NCI-H1092 treated with DMSO at 0.1 percent for 48 hours (cell line): ENCODE measurements at places on chromosomes 5 and 9.

GRCh38 chr9:87513161-87513560 is 15.5 kb downstream of the DAPK1 start:
- no peak for DNase-seq

DNA sequence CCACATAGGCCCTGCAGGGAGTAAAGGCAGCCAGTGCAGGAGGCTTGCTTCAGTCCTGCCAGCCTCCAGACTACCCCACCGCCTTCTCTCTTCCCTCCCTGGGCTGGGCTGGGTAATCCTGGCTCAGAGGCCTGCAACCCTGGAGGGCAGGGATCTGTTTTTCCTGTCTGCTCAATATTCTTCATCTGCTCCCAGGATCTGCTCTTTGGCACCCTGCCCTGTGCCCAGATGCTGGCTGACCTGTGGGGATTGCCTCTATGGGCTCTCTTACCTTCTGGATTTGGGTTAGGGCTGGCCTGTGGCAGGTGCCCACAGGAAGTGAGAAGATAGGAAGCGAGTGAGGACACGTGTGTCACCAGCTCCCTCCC is 7.3 kb upstream of the ANGPTL2 start:
- no peak for DNase-seq

DNA sequence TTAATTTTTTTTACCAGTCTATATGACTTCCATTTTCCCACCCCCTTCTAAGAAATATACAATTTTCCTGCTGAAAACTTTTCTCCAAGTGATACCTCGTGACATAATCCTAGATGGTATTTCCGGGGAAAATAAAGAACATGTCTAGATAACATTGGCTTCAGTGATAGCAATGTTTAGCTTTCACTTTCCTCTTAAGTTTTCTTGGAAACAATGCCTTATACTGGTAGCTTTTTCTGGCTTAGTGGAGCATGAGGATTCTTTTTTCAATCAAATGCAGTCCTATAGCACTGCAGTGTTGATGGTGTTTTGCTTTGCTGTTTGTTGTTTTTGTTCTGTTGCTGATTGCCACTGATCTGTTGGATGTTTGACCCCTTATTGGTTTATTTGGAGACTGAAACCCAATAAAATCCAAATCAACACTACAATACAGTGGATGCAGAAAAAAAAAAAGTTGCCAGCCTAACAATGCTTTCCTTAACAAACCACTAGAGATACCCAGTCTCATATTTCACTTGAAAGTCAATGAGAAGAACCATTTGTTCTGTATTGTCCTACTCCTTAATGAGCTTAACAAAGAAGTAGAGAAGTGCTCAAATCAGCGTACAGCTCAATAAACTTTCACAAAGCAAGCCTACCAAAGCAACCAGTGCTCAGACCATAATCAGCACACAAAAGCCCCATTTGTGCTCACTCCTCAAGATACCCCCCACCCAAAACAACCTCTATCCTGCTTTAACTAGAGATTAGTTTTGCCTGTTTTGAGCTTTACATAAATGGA is 74.2 kb upstream of the GRAMD2B start:
- no peak for DNase-seq

DNA sequence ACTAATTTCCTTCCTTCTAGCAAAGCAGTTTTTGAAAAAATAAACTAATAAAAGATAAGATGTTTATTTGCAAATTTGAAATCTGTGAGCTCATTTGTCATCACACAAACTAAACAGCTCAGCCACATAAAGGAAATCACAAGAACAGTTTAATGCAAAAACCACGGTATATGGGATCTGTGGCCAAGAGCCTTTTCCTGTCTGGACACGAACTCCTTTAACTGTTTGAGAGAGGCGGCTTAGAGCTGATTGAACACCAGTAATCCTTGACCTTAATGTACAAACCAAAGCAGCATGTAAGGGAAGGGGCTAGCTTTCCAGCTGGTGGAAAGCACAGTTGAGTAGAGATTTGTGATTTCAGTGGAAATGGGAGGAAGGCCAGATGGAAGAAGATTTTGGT is 66.3 kb upstream of the SPINK5 start:
- no peak for DNase-seq

DNA sequence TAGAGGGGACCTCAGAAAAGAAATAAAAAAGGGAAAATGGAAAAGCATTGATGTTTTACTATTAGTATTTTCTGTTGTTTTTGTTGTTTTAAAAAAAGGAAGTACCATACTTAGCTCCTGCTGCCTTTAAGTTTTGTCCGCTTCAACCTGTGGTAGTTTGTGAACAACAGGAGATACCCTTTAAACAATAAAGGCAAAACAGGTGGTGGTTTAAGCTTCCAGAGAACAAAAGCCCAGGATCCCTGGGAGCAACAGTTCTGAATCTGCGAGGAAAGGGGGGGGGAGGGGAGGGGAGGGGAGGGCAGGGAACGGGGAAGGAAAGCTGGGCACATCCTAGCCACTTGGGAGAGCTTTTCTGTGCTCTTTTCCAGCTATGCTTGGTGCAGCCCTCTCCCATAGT is 2.1 kb upstream of the PSIP1 start:
- DNase-seq: no peak

GRCh38 chr5:107867266-107867665 is 196.5 kb upstream of the EFNA5 start:
- no peak for DNase-seq

- no peak for DNase-seq
These were observed 12.4 kb downstream of the GZMK start for GRCh38 chr5:55036477-55036876.
